ENCODE measurements at places on chromosomes 2 and 18.

- DNase-seq, result no peak
Observed at GRCh38 chr2:5938566-5938896, 246.3 kb downstream of the SOX11 start.

DNA sequence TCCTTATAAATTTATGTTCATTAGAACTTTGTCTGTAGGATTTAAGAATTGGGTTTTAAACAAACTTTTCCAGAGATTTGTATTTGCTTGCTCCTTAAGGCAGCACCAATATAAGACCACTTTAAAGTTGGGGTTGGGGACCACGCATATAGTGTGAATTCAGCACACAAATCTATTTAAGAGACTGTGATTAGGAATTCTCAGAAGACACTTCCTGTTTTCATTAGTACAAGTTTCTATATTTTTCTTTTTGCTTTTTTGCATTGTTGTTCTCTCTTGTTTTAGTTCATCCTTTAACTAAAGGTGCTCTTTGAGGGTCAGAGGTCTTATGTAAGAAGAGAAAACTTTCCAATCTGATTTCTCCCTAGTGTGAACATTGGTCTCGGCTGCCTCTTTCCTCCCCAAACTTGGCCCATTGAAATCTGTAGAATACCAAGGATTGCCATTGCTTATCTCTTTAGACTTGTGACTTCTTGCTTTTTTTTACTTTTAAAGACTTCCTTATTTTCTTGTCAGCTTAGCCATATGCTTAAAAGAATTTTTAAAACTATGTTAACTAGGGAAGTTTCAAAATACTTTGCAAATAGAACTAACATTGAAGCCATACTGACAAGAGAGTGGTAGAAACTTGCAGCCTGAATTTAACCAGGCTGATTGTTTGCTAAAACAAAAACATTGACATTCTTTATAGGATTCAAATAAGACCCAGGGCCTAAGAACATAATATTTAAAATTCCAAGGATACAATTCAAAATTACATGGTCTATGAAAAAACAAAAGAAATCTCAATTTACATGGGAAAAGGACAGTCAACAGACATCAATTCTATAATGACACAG is 264.1 kb upstream of the FN1 start:
- DNase-seq, result no peak

DNA sequence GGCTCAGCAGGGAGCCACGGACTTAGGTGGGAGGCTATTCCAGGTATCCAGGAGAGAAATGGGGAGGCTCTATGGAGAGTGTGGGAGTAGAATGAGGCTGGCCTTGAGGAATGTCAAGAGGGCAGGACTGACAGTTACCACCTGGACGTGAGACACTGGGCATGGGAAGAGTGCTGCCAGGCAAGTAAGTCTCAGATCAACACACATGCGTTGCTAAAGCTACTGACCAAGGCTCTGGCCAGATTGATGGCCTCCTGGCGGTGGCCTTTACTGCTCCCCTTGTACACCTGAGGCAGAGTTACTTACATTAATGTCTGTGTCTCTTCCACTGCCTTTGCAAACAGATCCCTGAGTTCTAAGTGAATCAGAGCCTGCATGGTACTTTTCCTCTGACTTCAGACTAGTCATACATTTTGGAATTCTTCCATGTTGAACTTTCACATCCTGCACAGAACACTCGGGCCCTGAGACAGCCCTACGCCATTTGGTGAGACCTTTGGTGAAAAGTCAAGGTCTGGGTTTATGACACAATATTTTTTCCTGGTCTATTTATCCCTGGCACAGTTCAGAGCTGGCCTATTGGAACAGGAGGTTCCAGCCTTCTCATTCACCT is 398.8 kb upstream of the TRIB2 start:
- no peak for DNase-seq

- no peak for DNase-seq
Observed at GRCh38 chr18:7597500-7597899, 30.4 kb downstream of the PTPRM start.

DNA sequence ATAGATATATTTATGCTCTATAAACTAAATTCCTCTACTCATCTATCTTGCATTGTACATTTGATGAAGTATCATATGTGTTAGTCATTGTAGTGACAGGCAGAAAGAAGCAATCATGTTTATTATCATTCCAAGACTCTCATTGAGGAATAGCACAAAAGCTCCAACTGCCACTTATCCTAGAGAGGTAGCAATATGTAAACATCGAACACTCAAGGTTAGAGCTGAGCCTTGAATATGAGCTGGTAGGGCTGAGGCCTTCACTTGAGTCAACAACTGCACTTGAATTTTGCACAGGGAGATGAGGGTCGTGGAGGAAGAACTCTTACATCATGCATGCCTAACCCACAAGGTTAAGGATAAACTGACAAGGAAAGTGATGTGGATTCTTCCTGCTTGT is 900.9 kb downstream of the CPS1 start:
- no peak for DNase-seq

DNA sequence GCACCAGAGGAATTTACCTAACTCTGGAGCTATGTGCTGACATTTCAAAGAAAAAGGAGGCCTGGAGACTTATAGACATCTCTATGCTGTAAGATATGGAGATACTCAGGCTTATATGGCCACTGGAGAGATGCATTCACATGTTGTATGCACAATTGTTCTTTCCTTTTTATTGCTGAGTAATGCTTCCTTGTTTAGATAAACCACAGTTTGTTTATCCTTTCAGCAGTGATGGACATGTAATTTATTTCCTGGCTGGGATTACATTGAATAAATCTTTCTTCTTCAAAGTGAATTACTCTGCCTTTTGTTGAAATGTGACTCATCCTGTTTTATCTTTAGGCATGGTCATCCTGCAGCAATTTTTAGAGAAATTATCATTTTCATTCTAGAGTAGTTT is 716.7 kb upstream of the GCFC2 start:
- no peak for DNase-seq

- DNase-seq, result no peak
Observed at GRCh38 chr2:11129598-11130449, 25.4 kb upstream of the SLC66A3 start.

GRCh38 chr2:47653902-47654789 is 128.8 kb upstream of the MSH6 start:
- no peak for DNase-seq

- DNase-seq, result no peak
Observed at GRCh38 chr18:74694436-74694835, 96.8 kb downstream of the ZNF407 start.

- no peak for DNase-seq
Observed at GRCh38 chr18:5759194-5759593, 136.1 kb downstream of the TMEM200C start.

GRCh38 chr2:218332920-218333645 is 23.6 kb upstream of the CATIP start:
- DNase-seq, result peak; percentile 96

DNA sequence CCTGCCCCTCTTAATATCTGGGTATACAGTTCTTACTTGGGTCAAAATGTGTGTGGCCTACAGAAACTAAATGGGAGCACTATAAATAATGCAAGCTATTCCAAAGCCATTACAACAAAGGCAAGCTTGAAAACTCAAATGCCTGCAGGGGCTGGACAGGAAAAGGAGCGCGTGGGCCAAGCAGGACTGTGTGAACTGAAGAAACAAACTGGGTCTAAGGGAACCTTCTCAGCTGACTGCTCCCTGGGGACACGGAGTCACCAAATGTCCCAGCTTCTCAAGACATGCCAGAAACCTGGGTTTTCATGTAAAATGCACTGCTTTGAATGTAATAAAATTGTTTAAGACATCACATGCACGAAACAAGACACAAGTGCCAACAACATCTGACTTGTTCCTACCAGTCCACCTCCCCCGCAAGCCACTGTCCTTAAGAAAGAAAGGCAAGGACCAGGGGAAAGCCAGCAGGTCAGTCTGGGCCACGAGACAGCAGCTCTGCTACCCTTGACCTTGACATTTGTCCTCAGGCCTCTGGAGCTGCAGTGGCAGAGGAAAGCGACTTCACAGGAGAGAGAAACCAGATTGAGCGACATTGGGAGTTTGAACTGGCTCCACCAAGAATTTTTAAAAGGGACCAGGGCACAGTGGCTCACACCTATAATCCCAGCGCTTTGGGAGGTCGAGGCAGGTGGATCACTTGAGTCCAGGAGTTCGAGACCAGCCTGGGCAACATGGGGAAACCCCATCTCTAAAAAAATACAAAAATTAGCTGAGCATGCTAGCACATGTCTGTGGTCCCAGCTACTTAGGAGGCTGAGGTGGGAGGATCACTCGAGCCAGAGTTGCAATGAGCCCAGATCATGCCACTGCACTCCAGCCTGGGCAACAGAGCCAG is 89.7 kb upstream of the SH3BP4 start:
- no peak for DNase-seq

DNA sequence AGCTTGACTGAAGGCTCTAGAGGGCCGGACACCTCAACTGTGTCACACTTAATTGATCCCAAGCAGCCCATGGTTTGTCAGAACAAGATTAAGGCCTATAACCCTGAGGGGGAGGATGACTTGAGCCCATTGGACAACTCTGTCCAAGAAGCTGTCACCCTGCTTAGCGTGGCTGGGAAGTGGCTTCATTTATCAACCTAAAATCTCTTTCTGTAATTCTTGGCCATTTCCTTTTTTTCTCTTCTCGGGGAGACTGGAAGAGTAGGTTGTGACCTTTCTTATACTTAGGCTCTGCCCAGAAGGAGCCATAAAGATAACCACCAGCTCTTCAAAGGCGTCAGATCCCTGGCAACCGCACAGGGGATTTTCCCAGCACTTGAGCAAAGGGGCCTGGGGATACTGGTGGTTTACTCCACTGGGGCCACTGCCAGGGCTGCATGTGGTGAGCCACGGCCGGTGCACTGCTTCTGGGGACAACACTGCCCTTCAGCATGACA is 265.5 kb downstream of the CYRIA start:
- DNase-seq, result no peak

- no peak for DNase-seq
Observed at GRCh38 chr2:20264629-20265028, 39.7 kb upstream of the SDC1 start.

GRCh38 chr2:130912471-130912870 is 75.8 kb downstream of the ARHGEF4 start:
- no peak for DNase-seq

- no peak for DNase-seq
Observed at GRCh38 chr18:50014606-50015005, 180.3 kb downstream of the MYO5B start.
